GM06990 (cell line): ENCODE measurements at places on chromosomes 2 and 18.

GRCh38 chr18:75618146-75618545 is 190.6 kb upstream of the SMIM21 start:
- no peak for DNase-seq

DNA sequence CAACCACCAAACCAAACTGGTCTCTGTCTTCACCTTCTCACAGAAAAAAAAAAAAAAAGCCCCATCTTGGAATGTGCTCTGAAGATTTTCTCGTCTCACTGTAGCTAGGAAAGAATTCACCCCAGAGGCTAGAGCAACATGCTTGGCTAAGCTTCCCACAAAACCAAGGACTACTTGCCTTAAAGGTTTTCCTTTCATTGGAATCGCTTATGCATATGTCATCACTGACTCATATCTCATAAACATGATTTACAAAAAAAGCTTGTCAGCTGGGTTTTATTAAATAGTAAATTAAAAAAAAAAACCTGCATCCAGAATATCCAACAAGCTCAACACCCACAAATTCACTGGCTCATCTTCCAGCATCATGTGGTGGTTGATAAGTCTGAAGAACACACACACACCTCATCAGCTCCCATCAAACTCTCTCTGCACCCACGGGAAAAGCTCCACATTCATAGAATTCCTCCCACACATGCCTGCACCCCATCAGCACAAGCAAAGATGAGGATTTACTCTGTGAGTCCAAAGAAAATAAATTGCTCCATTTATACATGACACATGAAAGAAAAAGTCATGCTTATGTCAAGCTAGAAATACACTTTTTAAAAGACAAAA is 182.0 kb upstream of the TRIB2 start:
- no peak for DNase-seq

- no peak for DNase-seq
These were observed 267.9 kb downstream of the LPIN1 start for GRCh38 chr2:12014088-12014960.

GRCh38 chr2:127951026-127951425 is 65.3 kb upstream of the AMMECR1L start:
- no peak for DNase-seq

- DNase-seq: no peak
These were observed 529 bp downstream of the SEMA4C start for GRCh38 chr2:96869281-96869821.

- DNase-seq: no peak
These were observed 200.3 kb downstream of the MBD5 start for GRCh38 chr2:148221166-148221565.
